Right kidney (tissue), 9 donors: ENCODE measurements at places on chromosomes 4 and X.

GRCh38 chr4:73593631-73594241 is 26.5 kb downstream of the RASSF6 start:
- DNase-seq, result no peak

DNA sequence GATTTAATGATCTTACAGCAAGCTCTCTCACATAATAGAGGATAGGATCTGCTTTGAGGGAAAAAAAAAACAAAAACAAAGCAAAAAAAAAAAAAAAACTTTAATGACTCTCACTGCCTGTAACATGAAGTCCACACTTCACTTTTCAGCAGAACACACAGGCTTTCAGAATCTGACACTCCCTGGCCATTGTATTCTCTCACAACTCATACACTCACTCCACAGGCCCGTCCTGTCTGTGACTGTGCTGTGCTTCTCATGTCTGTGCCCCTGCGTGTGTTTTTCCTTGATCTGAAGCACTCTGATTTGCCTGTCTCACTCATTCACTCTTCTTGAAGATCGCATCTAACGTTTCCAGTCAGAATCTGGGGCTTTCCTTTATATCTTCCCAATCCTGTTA is 460.8 kb downstream of the TMA16 start:
- DNase-seq, result no peak

GRCh38 chr4:120841580-120841979 is 80.9 kb downstream of the PRDM5 start:
- DNase-seq, result no peak

- DNase-seq, result no peak
These were observed 13.4 kb upstream of the RNF175 start for GRCh38 chr4:153773236-153773690.

GRCh38 chrX:37779857-37780256 is at the start of gene CYBB:
Gene CYBB, plus strand, starts transcription at chrX:37780059. Its CDS starts 19 bp downstream, at chrX:37780078.
- DNase-seq, result no peak

GRCh38 chrX:102652031-102652688 is 877 bp downstream of the GPRASP1 start:
- peak; percentile 47 for DNase-seq

DNA sequence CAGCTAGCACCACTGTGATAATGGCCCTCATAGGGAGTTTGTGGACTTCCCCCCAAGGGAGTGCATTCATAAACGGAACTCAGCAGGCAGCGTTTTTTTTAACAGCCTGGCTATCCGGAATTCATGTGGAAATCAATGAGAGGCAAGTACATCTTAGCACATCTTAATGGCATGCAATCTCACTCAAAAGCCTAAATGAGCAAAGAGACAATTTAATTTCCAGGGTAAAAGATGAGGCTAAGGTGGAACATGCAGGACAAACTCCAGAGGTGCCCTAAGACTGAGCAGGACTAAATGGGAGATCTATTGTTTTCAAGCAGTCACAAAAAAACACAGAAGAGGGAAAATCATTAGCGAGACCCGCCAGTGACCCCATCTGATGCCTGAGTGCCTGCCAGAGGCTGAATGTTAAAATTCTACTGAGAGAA is 243.5 kb upstream of the KCNIP4 start:
- DNase-seq, result no peak

DNA sequence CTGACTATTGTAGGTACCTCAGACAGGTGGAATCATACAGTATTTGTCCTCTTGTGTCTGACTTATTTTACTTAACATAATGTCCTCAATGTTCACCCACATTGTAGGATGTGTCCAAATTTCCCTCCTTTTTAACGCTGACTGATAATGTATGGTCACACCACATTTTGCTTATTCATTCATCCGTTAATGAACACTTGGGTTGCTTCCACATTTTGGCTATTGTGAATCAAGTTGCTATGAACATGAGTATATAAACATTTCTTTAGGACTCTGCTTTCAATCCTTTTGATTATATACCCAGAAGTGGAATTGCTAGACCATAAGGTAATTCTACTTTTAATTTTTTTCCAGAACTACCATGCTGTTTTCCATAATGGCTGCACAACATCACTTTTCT is 87.0 kb upstream of the NDP start:
- no peak for DNase-seq

- no peak for DNase-seq
These were observed 172.4 kb downstream of the PRDM5 start for GRCh38 chr4:120750152-120750525.

DNA sequence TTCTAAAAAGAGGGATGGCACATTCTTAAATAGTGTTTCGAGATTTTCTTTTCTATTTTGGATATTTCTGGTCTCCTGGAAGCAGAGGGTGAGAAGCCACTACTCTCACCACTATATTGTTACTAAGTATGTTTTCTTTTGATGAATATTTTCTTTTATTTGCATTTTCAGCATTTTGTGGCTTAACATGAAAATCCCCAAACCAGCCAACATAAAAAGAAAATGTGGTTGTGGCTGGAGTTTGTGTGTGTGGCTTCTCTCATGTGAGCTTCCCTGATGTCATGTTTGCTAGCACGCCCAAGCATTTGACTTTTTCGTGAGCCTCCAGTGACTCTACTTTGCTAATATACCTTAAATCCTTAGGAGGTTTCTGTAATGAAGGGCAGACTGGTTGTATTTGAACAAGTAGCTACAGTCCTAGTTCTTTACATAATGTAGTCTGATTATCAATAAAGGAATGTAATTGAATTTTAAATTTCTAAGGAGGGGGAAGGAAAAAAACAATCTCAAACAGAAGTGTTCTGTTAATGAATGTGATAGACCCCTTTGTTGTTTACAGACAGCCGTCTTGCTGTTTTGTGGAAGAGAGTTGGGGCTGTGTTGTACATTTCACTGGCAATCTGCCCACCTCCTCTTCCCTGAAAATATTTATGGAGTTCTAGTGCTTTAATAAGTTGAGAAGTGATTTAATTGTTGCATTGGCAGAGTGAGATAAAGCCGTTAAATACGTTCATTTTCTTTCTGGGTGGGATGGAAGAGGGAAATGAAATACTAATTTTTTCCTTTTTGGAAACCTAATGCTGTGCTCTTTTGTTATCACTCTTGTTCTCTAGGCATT is 114.6 kb downstream of the ARHGAP10 start:
- no peak for DNase-seq

DNA sequence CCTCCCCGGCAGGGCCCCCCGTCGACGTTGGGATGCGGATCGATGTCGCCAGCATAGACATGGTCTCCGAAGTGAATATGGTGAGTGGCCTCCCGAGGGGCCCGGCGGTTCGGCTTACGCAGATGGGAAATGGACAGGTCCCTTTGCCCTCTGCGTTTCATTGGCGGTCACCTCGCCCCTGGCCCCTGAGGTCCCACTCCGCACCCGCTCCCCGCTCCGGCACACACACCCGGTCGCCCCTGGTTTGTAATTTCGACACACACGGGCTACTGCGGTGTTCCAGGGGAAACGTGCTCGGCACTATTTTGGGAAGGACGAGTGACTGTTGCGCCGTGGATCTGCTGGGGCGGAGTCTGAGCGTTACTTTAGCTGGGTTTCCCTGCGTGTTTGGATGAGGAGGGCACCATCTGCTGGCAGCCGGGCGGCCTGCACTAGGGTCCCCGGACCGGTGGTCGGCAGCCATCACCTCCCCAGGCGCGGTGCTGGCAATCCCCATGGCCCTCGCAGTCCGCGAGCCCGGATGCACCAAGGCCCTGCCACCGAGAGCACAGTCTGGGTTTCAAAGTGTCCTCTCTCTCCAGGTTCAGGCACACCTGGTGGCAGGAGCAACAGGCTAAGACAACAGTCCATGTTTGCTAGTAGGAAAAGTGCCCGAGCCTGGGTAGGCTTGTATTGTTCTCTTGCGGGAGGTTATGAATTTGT is 1.2 kb downstream of the GABRB1 start:
- peak; percentile 82 for DNase-seq

DNA sequence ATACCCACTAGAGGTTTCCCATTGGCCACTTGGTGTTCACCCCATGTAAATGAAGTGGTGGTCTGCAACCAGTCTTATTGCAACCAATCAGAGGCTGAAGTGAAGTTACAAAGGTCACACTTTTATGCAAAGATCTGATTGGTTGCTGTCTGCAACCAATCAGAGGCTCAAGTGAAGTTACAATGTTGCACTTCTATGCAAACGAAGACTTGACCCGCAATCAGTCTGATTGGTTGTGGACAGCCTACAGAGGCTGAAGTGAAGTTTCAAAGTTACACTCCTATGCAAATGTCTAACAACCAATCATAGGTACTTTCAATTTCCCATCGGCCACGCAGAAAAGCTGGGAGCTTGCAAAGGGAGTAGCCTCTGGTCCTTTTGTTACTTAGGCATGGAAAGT is 22.3 kb upstream of the XPNPEP2 start:
- no peak for DNase-seq

GRCh38 chrX:2967998-2968909 is 38.1 kb upstream of the ARSH start:
- no peak for DNase-seq

- DNase-seq, result no peak
These were observed 806.8 kb downstream of the PCDH18 start for GRCh38 chr4:136725286-136726081.

DNA sequence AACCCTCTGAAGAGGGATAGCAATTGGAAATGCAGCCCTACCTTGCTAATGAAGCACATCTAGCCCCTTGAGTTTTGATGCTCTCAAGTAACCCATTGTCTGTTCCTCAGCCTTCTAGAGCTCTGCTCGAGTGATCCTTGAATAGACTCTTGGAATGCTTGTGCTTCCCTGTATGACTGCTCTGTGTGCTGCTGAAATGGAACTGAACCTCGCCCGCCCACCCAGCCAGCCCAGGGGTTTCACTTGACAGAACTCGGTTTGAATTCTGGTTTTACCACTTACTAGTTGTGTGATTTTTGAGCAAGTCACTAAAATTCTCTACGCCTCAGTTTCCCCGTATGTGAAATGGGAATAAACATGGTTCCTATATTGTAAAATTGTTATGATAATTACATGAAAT is 77.1 kb downstream of the MID2 start:
- no peak for DNase-seq

GRCh38 chrX:129772796-129773431 is 6.8 kb upstream of the SASH3 start:
- DNase-seq, result no peak

DNA sequence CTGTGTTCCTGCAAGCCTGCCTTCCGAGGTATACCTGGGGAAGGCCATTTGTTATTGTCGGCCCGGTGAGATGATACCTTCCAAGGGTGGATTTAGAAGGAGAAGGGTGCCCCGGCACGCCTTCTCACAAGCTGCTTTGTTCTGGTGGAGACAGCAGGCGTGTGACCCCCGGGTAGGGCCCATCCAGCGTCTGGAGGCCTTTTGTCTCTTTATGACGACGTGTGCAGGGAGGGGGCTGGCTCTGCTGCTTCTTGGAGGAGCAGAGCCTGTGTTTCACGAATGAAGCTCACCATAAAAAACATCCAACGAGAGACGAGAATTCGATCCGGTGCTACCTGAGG is 45.3 kb downstream of the SHOX start:
- DNase-seq, result no peak

DNA sequence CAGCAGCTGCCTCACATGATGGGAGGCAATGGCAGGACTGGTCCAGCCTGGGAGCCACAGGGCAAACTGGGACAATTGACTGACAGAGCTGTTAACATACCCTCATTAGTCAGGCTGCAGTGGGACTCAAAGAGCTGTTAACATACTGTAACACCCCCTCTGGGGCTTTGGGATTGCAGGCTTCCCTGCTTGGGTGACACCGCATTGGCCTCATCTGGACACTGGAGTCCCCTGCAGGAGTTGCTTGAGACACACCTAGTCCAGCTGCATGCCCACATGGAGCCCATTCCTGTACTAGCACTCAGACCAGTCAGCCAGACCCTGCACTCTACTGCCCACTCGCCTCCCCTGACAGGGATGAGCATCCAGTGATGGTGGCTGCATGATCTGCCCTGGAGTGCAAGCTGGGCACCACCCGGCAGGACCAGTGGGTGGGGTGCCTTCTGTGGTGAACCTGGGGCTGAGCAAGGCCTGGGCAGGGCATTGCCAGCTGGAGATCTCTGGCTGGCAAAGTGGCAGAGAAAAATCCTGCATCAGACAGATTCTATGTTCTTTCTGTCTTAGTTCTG is 138.8 kb downstream of the DTHD1 start:
- no peak for DNase-seq

DNA sequence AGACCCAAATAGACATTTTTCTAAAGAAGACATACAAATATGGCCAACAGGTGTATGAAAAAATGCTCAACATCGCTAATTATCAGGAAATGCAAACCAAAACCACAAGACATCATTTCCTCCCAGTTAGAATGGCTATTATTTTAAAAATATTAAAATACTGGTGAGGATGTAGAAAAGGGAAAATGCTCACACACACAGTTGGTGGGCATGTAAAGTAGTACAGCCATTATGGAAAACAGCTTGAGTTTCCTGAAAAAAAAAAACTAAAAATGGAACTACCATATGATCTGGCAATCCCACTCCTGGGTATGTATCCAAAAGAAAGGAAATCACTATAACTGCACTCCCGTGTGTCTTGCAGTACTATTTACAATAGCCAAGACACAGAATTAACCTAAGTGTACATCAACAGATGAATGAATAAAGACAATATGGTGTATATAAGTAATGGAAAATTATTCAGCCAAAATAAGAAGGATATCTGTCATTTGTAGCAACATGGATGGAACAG is 128.9 kb upstream of the DKK2 start:
- no peak for DNase-seq

- no peak for DNase-seq
These were observed 2.1 kb downstream of the RGN start for GRCh38 chrX:47080215-47080914.

DNA sequence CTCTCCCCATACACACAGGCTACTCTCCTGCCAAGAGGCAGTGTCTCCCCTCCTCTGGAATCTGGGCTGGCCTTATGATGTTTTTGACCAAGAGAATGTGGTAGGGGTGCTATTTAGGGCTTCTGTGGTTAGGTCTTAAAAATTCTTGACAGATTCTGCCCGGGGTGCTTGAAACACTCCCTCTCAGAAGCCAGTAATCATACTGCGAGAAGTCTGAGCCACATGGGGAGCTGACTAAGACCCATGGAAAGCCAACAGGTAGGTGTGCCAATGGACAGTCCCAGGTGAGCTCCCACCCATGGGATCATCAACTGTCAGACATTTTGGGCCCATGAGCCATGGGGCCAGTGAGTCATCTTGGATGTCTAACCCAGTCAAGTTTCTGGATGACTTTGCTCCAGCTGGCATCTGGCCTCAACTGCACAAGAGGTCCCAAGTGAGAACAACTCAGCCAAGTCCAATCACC is 315.7 kb downstream of the FBXW7 start:
- DNase-seq, result no peak
